ENCODE measurements at places on chromosomes 2 and 18. TPM values are rescaled to one million over a fixed set of nuclear protein-coding genes. Genes with fewer than 3 reads are reported as not detected.

The NDC80 gene
- 0.39 TPM for polyA plus RNA-seq

The DYNAP gene
- polyA plus RNA-seq = not detected

The LHCGR gene
- polyA plus RNA-seq = not detected

The SETBP1 gene
- polyA plus RNA-seq = 3.5 TPM

The GRP gene
- polyA plus RNA-seq = not detected

The ABHD1 gene
- polyA plus RNA-seq = not detected

The TUBA4B gene
- not detected for polyA plus RNA-seq

The ATP6V1C2 gene
- polyA plus RNA-seq = 0.24 TPM

The ALPI gene
- polyA plus RNA-seq = not detected

The PTPRN gene
- polyA plus RNA-seq = 89.5 TPM

The LONRF2 gene
- 7.2 TPM for polyA plus RNA-seq

The WDR54 gene
- 25.1 TPM for polyA plus RNA-seq

The SP140 gene
- polyA plus RNA-seq = not detected

The C18orf54 gene
- polyA plus RNA-seq = 1.4 TPM

The SLC23A3 gene
- not detected for polyA plus RNA-seq

The USP14 gene
- 66.4 TPM for polyA plus RNA-seq

The TYMS gene
- 1.1 TPM for polyA plus RNA-seq

The DSG1 gene
- polyA plus RNA-seq = not detected

The SERPINB2 gene
- polyA plus RNA-seq = not detected

The RMDN2 gene
- polyA plus RNA-seq = 13.4 TPM

The ANKRD30B gene
- 2.1 TPM for polyA plus RNA-seq

The SCN7A gene
- 0.34 TPM for polyA plus RNA-seq

The SCLY gene
- polyA plus RNA-seq = 8.9 TPM

The STPG4 gene
- not detected for polyA plus RNA-seq

The WNT10A gene
- polyA plus RNA-seq = not detected

The KIAA2012 gene
- 0.13 TPM for polyA plus RNA-seq

The SERPINB7 gene
- not detected for polyA plus RNA-seq

The FBXO11 gene
- 62.0 TPM for polyA plus RNA-seq

The CPS1 gene
- 2.2 TPM for polyA plus RNA-seq

The CENPA gene
- polyA plus RNA-seq = 0.66 TPM

The LBH gene
- polyA plus RNA-seq = 0.70 TPM

The RAB6D gene
- 1.7 TPM for polyA plus RNA-seq

The EVX2 gene
- not detected for polyA plus RNA-seq

The GPR35 gene
- not detected for polyA plus RNA-seq

The ATP8B1 gene
- not detected for polyA plus RNA-seq

The ANXA4 gene
- 5.4 TPM for polyA plus RNA-seq

The GCKR gene
- not detected for polyA plus RNA-seq

The ACADL gene
- 0.36 TPM for polyA plus RNA-seq

The SPP2 gene
- not detected for polyA plus RNA-seq

The REG3A gene
- polyA plus RNA-seq = not detected

The CLIP4 gene
- polyA plus RNA-seq = 30.5 TPM

The GRB14 gene
- polyA plus RNA-seq = 5.9 TPM

The RPRM gene
- 0.27 TPM for polyA plus RNA-seq

The CNGA3 gene
- not detected for polyA plus RNA-seq

The IL37 gene
- not detected for polyA plus RNA-seq

The SOX11 gene
- polyA plus RNA-seq = 0.60 TPM

The RALBP1 gene
- 12.8 TPM for polyA plus RNA-seq

The MYO5B gene
- polyA plus RNA-seq = 0.38 TPM

The KIF1A gene
- polyA plus RNA-seq = 31.6 TPM

The FOXI3 gene
- not detected for polyA plus RNA-seq

The CRYGC gene
- not detected for polyA plus RNA-seq

The NGEF gene
- 5.7 TPM for polyA plus RNA-seq
